ENCODE measurements at places on chromosomes 4 and X.

DNA sequence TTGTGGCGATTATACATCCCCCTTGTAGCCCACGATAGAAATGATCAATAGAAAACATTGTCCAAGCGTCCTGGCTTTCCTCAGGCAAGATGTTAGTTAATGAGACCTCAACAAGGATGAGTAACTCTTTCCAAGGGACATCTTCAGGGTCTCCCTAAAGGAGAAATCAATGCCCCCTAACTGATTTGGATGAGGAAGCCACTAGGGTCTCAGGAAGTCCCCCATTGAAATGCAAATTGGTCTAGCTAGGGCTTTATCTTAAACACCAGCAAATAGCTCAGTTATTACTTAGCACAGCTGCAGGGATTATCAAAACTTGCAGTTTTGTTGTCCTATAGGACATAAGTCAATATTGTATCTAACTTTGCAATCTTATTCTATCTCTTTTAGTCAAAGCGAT, 721.5 kb downstream of the IL1RAPL1 start:
- no peak for DNase-seq

GRCh38 chrX:25737540-25737939, 400.6 kb upstream of the MAGEB18 start:
- DNase-seq, result no peak

- no peak for DNase-seq
These were observed 62.7 kb upstream of the ARHGAP36 start for GRCh38 chrX:130995439-130995838.

DNA sequence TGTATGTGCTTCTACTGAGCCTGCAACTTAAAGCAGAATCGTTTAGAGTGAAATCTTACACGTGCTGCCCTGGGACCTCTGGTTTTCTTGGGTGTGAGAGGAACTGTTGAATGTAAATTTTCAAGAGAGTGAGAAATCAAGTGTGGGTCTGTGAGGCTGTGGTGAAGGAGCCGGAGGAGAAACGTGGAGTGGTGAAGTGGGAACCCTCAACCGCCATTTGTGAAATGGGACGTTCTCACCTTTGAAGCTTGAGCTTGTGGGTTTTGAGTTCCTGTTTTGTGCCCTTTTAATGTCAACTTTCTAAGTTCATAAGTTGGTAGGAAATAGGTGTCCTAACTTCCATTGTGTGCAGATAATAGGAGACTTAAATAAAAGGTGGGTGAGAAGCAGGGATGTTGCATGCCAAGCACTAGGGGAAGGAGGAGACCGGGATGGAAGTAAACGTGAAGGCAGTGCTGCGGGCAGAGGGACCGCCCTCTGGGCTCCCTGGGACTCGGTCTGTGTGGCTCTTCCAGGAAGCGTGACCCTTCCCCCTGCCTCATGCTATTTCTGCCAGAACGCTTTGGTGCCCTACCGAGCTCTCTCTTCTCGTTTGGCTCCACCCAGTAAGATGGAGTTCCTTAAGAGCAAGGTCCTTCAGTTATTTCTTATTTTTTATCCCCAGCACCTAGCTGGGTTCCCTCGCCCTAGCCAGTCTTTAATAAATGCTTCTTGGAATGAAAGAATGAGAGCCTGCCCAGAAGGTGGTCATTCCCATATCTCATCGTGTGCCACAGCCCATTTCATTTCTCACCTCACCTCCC, 56.0 kb downstream of the TMEM131L start:
- DNase-seq, result no peak

DNA sequence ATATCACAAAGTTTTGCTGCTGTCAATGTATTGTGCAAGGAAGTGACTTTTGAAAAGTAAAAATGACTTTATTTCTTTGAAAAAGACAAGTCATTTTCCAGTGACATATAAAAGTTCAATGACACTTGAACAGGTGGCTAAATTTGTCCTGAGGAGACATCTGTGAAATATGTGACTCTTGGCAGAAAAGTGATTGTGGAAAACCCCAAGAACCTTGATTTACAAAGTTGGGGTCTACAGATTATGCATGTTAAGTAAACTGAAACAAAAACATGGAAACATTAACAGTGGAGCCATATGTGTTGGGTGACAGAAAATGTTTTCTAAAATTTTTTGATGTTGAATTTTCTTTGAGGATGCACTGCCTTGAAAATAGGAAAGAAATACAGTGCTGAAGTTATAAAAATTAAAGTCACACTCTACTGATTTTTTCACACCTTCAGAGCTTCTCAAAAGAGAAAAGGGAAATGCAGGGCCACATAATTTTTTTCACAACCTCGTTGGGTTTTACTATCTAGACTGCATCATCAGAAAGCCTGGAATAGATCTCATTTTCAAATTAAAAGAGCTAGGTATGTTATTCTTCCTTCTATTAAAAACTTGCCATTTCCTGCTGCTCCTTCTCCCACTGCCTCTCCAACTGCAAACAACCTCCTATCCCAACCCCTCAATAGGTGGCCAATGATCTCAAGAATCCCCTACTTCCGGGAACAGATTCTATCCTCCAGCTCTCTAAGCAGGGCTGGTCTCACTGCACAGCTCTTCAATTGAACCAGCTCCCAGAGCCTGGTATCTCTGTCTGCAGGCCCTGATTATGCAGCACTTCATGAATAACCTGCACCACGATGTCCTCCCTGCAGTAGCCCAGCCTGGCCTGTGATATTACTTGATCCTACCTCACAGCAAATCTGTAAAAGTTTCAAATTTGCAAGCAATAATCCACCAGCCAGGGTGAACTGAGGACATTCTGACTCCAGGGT, 570.8 kb upstream of the CPEB2 start:
- DNase-seq, result no peak

- DNase-seq, result no peak
These were observed 75.9 kb downstream of the AASDH start for GRCh38 chr4:56311299-56311975.

DNA sequence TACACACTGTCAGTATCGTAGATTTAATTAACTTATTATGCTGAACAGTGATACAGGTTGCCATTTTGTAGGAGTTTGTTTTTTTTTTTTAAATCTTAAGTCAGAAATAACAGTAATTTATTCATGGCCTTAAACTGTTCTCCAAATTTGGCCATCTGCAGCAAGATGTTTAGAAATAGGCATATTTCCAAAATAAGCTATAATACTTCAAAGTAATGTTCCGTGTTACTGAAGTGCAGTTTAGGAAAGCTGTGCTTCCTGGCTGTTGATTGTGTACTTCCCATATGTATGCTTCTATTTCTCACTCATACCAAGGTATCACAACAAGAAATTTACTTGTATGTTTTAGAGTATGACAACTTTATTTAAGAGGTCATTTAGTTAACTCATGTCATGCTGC, 28.9 kb downstream of the CPEB2 start:
- no peak for DNase-seq

Measured in omental fat pad (tissue), 4 donors.